ENCODE measurements at places on chromosomes 2 and 18.

GRCh38 chr18:12032786-12033642 lies 51.7 kb downstream of the IMPA2 start:
- no peak for DNase-seq

- no peak for DNase-seq
These were observed 14.2 kb downstream of the ERCC3 start for GRCh38 chr2:127279781-127280180.

DNA sequence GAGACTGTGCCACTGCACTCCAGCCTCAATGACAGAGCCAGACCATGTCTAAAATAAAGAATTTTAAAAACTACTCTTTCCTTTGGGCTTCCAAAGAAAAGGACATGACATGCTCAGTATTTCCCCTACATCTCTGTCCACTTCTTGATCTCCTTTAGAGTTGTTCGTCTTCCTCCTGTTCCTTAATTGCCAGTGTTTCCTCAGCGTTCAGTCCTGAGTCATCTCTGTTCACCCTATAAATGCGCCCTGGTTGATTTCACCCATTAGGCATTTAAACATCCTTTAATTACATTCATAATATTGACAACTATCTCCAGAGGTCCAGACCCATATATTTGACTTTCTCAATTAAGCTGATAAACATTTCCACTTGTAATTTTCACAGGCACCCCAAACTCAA lies 64.0 kb downstream of the AAK1 start:
- DNase-seq = no peak

GRCh38 chr18:50848061-50848551 lies 28.3 kb upstream of the MRO start:
- no peak for DNase-seq

DNA sequence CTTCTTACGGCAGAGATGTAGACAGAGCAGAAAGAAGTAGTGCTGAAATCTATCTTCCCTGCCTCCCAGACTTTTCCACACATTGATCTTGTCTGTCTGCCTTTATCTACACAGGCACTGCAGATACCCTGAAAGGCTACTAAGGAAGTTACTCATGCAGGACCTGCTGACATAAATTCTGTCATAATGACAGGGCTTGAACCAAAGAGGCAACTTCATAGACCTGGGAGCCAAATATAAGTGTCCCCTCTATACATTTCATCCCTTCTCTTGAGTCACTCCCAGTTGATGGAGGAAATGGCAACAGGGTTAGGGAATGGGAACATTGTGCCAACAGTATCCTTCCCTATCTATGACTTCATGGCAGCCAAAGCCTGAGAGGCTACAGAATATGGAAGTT lies 157.5 kb downstream of the TNS1 start:
- DNase-seq = no peak

DNA sequence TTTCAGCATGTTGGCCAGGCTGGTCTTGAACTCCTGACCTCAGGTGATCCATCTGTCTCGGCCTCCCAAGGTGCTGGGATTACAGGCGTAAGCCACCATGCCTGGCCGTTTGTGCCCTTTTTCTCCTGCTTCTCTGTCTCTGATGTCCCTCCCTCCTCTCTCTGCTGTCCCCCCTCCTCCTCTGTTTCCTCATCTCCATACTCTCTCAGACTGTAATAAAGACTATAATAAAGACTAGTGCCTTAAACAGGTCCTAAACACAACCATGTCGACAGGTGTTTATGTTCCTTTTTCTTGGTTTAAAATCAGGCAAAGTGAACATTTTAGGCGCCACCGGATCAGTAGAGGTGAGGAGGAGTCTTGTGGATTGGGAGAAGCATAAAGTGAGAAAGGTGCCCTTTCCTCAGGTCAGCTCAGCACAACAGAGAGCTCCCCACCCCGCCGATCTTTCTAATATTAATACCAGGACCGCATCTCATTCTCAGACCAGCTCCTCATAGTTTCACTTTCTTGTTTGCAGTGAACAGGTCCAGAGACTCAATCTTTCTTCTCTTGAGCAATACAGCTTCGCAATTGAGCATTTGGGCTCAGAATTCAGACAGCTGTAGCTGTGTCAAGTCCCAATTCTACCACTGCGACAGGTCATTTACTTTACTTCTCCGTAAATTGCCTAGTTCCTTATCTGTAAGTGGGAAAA lies 23.7 kb downstream of the TIMM21 start:
- no peak for DNase-seq

- no peak for DNase-seq
These were observed 39.2 kb downstream of the IL1R2 start for GRCh38 chr2:102030855-102031527.

DNA sequence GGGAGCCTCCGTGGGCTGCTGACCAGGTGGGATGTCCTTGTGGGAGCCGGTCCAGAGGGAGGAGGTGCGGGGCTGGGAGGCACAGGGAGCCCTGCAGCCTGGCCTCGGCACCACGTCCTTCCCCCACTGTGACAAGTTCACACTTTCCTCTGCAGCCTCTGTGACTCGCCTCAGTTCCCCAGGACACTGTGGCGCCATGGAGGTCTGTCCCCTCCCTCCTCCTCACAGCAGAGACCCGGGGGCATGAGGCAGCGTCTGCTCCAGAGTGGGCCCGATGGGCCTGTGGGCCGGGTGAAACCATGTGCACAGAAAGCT lies 27.3 kb upstream of the KCNG2 start:
- DNase-seq = no peak

- DNase-seq = no peak
These were observed 6.6 kb downstream of the TTLL4 start for GRCh38 chr2:218717262-218717661.
